ENCODE measurements at places on chromosomes 12 and 14. TPM values are rescaled to one million over a fixed set of nuclear protein-coding genes. Genes with fewer than 3 reads are reported as not detected.

Gene TMBIM6
- polyA plus RNA-seq: 770 TPM

Gene SCN8A
- 2.0 TPM for polyA plus RNA-seq

Gene PLEKHD1
- polyA plus RNA-seq: 4.6 TPM

Gene HSPA2
- 16.3 TPM for polyA plus RNA-seq

Gene PPFIA2
- 4.7 TPM for polyA plus RNA-seq

Gene KRT73
- polyA plus RNA-seq: not detected

Gene KMT2D
- polyA plus RNA-seq: 44.6 TPM

Gene PLEK2
- polyA plus RNA-seq: 1.7 TPM

Gene AP5M1
- 56.5 TPM for polyA plus RNA-seq

Gene CEP83
- 39.2 TPM for polyA plus RNA-seq
